ENCODE measurements at places on chromosomes 11 and 22.

DNA sequence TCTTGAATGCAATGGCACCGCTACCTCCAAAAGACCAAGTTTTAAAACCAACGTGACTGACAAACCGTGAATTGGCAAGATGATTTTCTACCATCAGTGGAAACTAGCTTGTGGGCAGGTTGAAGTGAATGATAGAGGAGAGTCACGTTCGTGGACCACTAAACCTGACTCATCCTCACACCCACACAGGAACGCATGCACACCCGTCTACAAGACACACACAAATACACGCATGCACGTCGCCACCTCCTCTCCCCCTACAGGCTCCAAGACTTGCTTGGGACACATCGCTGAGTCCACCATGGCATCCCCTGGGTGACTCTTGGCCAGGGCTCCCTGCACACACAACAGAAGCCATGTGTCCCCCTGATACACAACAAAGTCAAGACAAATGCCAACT, 14.4 kb downstream of the TMPRSS6 start:
- DNase-seq = no peak

DNA sequence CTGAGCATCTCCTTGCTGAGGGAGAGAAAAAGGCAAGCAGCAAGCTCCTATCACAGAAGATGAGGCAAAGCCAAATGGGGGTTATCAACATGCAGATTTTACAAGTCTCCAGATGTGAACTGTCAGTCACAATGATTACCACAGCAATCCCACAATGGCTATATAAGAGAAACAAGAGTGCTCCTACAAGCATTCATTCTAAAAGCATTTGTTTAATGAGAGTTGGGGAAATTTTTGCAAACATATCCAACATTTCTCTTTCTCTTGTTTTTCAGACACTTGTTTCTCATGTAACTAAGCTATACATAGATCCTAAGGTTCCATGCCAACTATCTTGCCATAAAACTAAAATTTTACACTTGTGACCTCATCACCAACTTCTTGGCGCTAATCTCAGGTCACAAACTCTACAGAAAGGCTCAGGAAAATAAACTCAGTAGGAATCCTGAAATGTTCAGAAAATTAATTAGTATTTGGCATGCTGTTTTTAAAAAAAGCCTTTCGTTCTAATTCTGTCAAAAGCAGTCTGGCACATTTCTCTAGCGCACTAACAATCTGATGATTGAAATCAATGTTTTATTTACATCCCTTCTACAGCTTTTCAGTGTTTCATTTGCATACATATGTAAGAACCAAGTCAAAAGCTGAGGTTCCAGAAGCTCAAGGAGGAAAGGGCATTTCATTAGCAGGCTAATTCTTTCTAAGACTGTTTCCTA, 199.5 kb downstream of the TTC28 start:
- no peak for DNase-seq

DNA sequence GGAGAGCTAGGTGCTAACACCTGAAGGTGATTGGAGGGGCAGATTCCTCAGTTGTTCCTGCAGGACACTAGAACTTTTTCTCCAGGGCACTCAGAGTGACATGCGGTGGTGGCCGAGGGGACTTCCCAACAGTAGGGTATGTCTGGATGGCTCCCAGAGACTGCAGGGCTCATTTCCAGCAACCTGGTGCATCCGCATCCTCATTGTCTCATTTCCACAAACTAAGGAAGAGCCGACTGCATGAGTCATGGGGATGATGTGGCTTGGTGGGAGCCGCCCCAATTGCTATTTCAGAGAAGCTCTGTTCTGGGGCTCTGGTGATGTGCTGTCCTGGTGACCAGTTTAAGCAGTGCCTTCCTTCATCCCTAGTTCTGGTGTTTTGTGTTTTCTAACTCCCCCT, 2.8 kb upstream of the ROBO4 start:
- DNase-seq = no peak

- DNase-seq = peak; percentile 77
Measured at GRCh38 chr22:38317122-38317994, at the start of gene CSNK1E. Gene CSNK1E (minus strand): TSS chr22:38317433. CDS start chr22:38314157, 3,276 bp downstream.

DNA sequence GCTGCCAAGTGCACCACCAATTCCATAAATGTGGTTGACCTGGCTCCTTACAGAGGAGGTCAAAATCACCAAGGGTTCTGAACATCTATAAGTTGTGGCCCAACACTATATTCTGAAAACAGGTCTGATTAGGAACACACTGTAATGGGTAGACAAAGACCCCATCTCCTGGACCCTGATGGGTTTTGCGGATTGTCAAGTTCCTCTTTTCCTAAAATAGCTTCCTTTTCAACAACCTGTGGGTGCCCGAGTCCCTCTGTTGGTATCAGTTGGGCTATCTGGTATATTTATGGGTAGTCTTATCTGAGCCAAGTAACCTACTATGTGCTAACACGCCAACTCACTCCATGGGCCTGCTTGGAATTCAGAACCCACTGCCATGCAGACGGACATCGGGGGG, 9.9 kb upstream of the CACNG2 start:
- DNase-seq = no peak

- no peak for DNase-seq
Measured at GRCh38 chr11:1854132-1854948, 1.5 kb downstream of the LSP1 start.
